Vagina (tissue), 2 donors: ENCODE measurements at places on chromosomes 16 and 17.
A peak's percentile ranks its signal among the peaks of the same experiment; 100 is the strongest.

- H3K36me3 ChIP-seq = no peaks in the 10 kb centered on the region
- no peaks in the 10 kb centered on the region for H3K27me3 ChIP-seq
- H3K27ac ChIP-seq = peak overlapping the region; percentile 94
- H3K4me1 ChIP-seq = peaks cover 59% of the 10 kb centered on the region
Measured at GRCh38 chr17:81097134-81097942, 62.4 kb downstream of the BAIAP2 start.

- H3K36me3 ChIP-seq = peaks cover 30% of the 10 kb centered on the region
- H3K27ac ChIP-seq = peak within 1 kb of the TSS; percentile 70
- H3K27me3 ChIP-seq = no peaks in the 10 kb centered on the region
- peak; percentile 100 for DNase-seq
Measured at GRCh38 chr16:28950648-28951409, at the start of gene NFATC2IP. TSS of gene NFATC2IP (plus strand) at chr16:28950937. CDS start at chr16:28951012, 75 bp downstream.

- H3K27me3 ChIP-seq = no peaks in the 10 kb centered on the region
- no peak overlapping the region for H3K27ac ChIP-seq
- DNase-seq = no peak
- no peaks in the 10 kb centered on the region for H3K36me3 ChIP-seq
- peaks cover 20% of the 10 kb centered on the region for H3K4me1 ChIP-seq
- H3K4me3 ChIP-seq = no peak overlapping the region
Measured at GRCh38 chr17:68509141-68510057, 2.8 kb upstream of the PRKAR1A start.

GRCh38 chr17:40378966-40379365, 14.4 kb upstream of the GJD3 start:
- DNase-seq = no peak
- no peak overlapping the region for H3K4me3 ChIP-seq
- H3K27ac ChIP-seq = no peak overlapping the region
- H3K27me3 ChIP-seq = no peaks in the 10 kb centered on the region

DNA sequence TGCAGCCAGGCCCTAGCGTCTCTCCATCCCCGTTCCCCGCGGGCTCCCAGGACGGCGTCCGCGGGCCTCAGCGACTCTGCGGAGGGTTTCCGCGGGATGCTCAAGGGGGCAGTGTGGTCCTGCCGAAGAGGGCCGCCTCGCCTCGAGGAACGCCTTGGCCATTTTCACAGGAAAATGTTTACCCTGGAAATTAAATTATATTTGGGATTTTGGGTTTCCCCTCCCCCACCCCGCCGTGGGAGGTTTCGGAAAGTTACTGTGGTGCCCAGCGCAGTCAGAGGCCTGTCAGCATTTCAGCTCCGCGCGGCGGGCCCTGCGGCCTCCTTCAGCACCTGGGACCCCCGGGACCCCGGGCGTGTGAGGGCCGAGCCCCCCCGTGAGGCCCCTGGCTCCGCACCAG, 94.5 kb downstream of the PCTP start:
- no peak overlapping the region for H3K4me3 ChIP-seq
- H3K27me3 ChIP-seq = no peaks in the 10 kb centered on the region
- H3K4me1 ChIP-seq = peaks cover 5% of the 10 kb centered on the region
- H3K36me3 ChIP-seq = no peaks in the 10 kb centered on the region

GRCh38 chr17:80036715-80037477, 454 bp downstream of the CCDC40 start:
- no peaks in the 10 kb centered on the region for H3K36me3 ChIP-seq
- peak overlapping the region; percentile 86 for H3K4me3 ChIP-seq
- no peaks in the 10 kb centered on the region for H3K27me3 ChIP-seq
- no peak for DNase-seq

GRCh38 chr16:17469011-17469740, 1.6 kb downstream of the XYLT1 start:
- peak overlapping the region; percentile 91 for H3K4me3 ChIP-seq
- H3K36me3 ChIP-seq = no peaks in the 10 kb centered on the region

- no peaks in the 10 kb centered on the region for H3K27me3 ChIP-seq
- H3K36me3 ChIP-seq = no peaks in the 10 kb centered on the region
- peaks cover 11% of the 10 kb centered on the region for H3K4me1 ChIP-seq
- no peak overlapping the region for H3K27ac ChIP-seq
- H3K4me3 ChIP-seq = no peak overlapping the region
- DNase-seq = no peak
Measured at GRCh38 chr17:11940904-11941303, 56.4 kb downstream of the ZNF18 start.

GRCh38 chr16:4693956-4694641, 737 bp downstream of the NUDT16L1 start:
- H3K4me1 ChIP-seq = peaks cover 37% of the 10 kb centered on the region
- no peaks in the 10 kb centered on the region for H3K36me3 ChIP-seq
- peak overlapping the region; percentile 91 for H3K4me3 ChIP-seq
- peak overlapping the region; percentile 74 for H3K27ac ChIP-seq
- no peak for DNase-seq

DNA sequence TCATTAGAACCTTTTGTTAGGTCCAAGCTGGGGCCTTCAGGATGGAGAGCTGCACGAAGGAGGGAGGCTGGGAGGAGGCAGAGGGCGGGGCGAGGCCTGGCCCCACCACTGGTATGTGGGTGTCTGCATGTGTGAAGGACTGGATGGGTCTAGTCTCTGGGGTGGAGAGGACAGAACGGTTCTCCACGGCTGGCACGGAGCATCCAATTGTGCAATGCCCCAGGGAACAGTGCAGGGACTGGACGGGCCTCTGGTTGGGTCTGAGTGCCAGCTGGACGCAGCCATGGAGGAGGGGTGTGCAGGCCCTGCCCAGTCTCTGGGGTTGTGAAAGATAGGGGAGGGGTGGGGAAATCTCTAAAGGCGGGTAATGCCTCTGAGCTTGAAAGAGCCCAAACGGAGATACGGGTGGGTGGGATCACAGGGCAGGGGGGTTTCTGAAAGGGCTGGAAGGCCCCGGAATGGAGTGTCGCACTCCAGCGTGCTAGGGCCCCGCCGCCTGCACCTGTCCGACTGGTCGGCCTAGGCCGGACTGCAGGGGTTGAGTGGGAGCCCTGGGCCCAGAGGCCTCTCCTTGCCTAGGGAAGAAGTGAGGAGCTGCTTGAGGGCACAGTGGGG, 1.6 kb downstream of the PPL start:
- H3K27ac ChIP-seq = peak overlapping the region; percentile 91
- peaks cover 75% of the 10 kb centered on the region for H3K4me1 ChIP-seq
- peak overlapping the region; percentile 84 for H3K4me3 ChIP-seq
- H3K27me3 ChIP-seq = no peaks in the 10 kb centered on the region
- no peak for DNase-seq
- H3K36me3 ChIP-seq = peaks cover 1% of the 10 kb centered on the region

DNA sequence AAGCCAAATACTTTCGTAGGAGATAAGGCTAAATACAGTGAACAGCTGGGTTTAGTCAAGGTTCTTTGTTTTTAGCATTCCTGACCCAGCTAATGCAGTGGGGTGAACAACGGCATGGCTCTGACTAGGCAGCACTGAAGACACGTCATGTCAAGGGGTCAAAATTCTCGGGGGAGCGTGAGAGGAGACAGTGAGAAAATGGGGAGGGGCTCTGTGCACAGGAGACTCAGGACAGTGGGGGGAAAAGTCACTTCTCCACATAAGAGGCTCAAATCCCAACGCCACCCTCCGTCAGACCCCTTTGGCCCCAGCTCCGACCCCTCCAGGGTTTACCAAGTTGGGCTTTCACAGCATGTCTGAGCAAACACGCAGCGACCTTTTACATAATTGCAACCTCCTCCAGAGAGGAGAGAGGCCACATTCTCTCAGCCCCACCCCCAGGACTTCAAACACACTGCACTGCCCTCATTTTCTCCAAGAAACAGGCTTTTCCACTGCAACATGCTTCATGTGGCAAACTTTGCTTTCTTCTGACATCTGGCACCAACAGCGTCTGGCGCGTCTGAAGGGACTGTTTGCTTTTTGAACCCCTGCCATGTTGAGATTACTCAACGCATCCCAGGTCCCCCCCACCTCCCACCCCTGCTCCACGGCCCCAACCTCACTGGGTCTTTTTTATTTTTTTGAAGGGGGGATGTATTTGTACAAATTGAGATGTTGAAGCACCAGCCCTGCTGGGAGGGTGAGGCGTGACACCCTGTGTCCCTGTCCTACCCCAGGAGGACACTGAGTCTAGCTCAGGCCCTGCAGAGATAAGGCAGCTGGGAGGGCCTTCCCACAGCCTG, 30.0 kb downstream of the AXIN2 start:
- DNase-seq = peak; percentile 92
- H3K36me3 ChIP-seq = peaks cover 34% of the 10 kb centered on the region
- H3K4me3 ChIP-seq = no peak overlapping the region
- H3K27ac ChIP-seq = peak overlapping the region; percentile 73
- H3K27me3 ChIP-seq = no peaks in the 10 kb centered on the region
- H3K4me1 ChIP-seq = peaks cover 47% of the 10 kb centered on the region

GRCh38 chr16:57648125-57648524, 19.7 kb downstream of the ADGRG1 start:
- H3K36me3 ChIP-seq = no peaks in the 10 kb centered on the region
- peaks cover 48% of the 10 kb centered on the region for H3K4me1 ChIP-seq
- no peak for DNase-seq
- no peaks in the 10 kb centered on the region for H3K27me3 ChIP-seq
- peak overlapping the region; percentile 60 for H3K27ac ChIP-seq

DNA sequence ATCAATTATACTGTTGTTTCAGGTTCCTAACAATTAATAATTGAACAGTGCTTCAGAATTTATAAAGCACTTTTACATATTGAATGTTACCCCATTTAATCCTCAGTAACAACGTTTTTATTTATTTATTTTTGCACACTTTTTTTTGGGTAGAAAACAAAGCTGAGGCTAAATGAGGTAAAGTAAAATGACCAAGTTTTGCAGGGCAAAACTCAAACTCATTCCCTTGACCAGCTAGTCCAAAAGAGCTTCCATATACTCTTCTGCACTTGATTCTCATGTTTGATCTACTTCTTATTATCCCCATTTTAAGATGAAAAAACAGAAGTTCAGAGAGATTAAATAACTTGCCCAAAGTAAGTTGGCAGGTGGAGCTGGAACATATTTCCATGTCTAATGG, 81.1 kb upstream of the NACA2 start:
- no peak overlapping the region for H3K4me3 ChIP-seq
- no peaks in the 10 kb centered on the region for H3K27me3 ChIP-seq
- no peak for DNase-seq

- H3K4me1 ChIP-seq = no peaks in the 10 kb centered on the region
- DNase-seq = no peak
- H3K27me3 ChIP-seq = no peaks in the 10 kb centered on the region
Measured at GRCh38 chr16:13988038-13988437, 68.1 kb downstream of the ERCC4 start.

DNA sequence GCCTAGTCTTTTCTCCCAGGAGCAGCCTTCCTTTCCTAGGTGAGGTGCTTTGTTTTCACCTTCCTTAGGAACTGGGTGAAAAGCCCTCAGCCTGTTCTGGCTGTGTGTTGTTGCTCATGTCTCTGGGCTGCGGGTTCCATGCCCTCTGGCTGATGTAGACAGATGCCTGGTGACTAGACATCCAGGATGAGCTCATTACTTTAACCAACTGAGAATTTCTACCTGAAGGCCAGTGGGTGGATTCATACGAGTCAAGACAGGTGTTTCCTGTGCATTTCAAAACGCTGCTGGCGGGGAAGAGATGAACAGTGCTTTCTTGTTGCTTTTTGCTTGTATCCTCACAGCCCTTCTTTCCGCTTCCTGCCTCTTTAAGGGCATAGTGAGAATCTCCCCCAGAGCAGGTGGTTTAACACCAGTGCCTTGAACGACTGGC, 22.3 kb downstream of the SAP30BP start:
- peak overlapping the region; percentile 72 for H3K27ac ChIP-seq
- H3K4me1 ChIP-seq = peaks cover 98% of the 10 kb centered on the region
- H3K27me3 ChIP-seq = no peaks in the 10 kb centered on the region
- H3K36me3 ChIP-seq = no peaks in the 10 kb centered on the region

DNA sequence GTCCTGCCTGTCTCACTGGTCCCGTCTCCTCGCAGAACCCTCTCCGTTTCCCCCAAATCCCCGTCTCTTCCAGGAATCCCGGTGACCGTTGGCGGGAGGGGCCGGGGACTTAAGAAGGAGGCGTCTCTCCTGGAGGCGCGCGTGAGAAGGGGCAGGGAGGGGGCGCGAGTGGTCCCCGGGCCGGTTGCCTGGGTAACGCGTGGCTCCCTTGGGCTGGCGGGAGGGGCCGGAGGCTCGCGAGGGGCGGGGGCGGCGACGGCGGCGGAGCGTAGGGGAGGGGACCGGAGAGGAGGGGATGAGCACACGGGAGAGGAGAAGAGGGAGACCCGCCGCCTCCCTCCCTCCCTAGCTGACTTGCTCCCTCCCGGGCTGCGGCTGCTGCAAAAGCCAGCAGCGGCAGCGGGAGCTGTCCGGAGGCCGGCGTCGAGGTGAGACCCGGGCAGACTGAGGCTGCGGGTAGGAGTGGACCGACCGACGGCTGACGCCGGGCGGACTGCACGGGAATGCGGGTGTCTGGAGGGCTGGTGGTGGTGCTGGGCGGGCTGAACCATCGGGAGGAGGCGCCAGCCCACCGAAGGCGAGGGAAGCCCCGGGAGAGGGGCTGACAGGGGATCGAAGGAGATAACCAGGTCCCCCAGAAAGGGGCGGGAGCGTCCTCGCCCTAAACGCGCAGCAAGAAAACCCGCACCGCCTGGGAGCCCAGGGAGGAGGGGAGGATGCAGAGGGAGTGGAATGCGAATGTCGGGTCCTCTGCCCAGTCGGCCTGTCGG, at the start of gene PRRT2:
Gene PRRT2 (plus strand): TSS at position 298 of the 770 bp plus-strand sequence. CDS start 862 bp downstream, outside the sequence.
- no peaks in the 10 kb centered on the region for H3K27me3 ChIP-seq
- peak; percentile 90 for DNase-seq

DNA sequence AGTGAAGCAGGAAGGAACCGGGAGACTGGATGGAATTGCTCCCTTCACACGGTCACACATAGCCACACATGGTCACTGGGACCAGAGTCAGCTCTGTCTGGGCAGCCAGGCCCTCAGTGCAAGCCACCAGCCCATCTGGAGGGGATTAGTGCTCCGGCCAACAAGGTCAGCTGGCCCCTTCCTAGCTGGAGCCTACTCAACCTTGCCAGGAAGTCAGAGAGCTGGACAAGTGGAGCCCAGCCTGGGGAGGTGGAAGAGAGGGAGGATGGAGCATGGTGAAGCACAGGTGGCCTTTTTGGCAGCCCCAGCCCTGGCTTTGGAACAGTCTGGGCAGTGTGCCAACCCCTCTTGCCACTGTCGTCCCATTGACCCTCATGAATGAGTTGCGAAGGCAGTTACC, 3.7 kb upstream of the CACNA1G start:
- no peak for DNase-seq
- H3K27ac ChIP-seq = no peak overlapping the region
- no peak overlapping the region for H3K4me3 ChIP-seq
- no peaks in the 10 kb centered on the region for H3K27me3 ChIP-seq

DNA sequence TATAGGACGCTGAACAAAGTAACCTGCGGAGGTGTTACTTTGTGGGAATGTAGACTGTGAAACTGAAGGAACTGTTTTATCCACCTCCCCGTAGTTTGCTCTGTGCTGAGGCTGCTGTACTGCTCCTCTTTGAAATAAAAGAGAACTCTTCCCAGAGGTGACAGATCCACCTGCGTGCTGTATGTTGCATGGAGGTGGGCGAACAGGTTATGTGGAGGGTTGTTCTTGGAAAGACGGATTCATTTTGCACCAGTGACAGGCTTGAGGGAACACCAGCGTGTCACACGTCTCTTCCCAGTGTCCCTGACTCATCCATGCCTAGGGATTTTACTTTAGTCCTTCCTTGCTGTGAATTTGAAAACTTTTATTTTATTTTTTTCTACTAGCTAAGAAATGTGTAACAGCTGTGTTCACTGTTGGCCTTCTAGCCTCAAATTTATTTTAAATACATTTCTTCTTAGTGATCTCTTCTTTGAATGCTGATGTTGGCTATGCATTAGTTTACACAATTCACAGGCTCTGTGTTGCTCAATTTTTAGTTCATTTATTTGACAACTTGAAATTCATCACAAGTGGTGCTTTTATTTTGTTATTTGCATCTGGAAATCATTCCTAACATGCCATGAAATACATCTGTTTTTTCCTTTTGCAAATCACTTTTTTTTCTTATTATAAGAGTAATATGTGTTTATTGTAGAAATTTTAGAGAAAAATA, 512.4 kb downstream of the CDH13 start:
- H3K4me1 ChIP-seq = no peaks in the 10 kb centered on the region
- H3K27ac ChIP-seq = no peak overlapping the region
